ENCODE measurements at places on chromosomes 6 and 20.

GRCh38 chr20:37172836-37173235 is 6.3 kb upstream of the RPN2 start:
- no peak for DNase-seq

DNA sequence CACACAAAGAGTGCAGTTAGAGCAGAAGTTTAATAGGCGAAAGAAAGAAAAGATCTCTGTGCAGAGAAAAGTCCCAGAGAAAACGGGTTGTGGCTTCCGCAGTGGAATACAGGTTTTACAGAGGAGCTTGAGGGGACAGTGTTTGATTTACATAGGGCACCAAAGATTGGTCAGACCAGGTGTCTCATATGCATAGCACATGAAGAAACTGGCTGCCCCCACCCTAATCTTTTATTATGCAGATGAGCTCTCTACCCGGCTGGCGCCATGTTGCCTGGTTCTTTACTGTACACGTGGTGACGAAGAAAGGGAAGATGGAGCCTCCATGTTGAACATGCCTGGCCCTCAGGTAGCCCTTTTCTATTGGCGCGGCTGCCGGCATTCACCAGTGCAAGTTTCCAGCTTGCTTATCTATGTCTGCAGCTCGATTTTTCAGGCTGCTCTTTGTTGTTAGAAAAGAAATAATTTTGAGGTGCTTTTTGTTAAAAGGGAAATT is 47.4 kb downstream of the SLC35B3 start:
- DNase-seq, result no peak

DNA sequence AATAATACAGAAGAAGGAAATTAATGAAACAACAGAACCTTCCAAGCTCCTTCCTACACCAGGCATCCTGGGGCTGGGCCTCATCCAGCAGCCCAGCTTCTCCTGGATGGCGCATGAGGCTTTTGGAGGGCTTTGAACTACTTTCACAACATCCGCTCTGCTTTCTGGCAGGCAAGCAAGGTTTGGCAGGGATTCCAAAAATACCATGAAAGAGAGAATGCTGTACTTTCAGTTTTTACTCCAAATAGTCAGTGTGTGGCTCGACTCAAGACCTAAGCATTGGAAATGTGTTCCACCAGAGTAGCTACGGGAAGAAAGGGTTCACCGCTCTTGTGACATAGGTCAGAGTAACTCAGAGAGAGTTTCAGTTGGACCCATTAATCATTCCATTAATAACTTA is 125.4 kb downstream of the OPRM1 start:
- DNase-seq, result no peak

DNA sequence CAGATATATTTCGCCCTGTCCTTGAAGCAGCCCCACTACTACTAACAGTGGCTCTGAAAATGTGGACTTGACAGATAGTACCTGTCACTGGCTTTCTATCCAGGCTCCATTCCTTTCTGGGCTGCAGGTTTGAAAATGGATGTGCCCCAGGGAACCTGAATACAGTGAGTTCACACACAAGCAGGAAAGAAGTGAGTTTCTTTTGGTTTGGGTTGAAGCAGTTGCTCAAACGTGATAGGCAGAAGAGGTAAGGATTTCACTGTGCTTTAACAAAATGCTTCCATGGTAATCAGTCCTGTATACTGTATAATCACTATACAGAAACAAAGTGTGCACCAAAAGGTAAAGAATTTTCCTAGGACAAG is 382.9 kb downstream of the PRKN start:
- no peak for DNase-seq

GRCh38 chr20:61901392-61902220 is 164.1 kb downstream of the TAF4 start:
- no peak for DNase-seq

DNA sequence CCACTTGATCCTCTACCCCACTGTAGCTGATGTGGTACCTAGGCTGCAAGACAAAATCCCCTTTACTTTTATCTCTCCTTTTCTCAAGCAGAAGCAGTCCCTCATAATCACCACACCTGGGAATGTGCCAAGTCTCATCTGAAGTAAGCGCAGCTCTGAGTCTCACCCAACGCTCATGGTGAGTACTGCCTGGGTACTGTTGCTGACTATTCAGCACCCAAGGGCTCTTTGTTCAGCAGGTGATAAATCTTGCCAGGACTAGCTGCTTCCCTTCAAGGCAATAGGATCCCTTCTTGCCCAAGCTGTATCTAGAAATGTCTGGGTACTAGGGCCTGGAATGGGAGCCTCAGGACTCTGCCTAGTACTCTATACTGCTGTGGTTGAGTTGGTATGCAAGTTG is 70.9 kb downstream of the GCLC start:
- DNase-seq, result no peak

DNA sequence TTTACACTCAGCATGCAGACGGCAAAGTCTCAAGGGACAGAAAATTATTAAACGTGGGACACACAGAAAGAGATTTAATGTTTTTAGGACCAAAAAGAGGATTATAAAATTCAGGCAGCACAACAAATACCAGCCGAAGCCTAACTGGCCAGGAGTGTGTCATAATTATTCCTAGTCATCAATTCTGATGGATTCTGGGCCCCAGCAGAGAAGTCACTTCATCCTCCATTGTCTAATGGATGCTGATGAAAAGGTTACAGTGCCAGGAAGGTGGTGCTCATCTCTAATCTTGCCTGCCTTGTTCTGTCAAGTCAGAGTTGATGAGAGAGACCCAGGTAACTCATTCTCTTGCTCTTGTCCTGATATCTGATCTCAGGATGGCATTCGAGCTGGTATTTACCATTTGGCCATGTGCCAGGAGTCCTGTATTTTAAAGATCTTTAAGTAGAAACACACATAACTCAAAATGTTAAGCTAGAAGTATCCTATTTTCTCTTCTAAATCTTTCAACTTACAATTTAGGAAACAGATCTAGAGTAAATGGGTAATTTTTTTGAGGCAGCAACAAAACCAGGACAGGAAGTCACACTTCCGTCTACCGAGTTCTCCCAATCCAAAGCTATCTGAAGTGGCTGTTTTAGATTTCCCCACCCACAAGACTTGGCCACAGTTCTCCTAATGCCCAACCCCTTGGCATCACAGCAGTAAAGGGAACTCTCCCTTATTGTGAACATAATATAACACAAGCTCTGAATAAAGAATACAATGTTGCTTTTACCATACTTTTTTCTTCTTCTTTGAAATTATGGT is 50.0 kb downstream of the ADAT2 start:
- DNase-seq, result no peak

DNA sequence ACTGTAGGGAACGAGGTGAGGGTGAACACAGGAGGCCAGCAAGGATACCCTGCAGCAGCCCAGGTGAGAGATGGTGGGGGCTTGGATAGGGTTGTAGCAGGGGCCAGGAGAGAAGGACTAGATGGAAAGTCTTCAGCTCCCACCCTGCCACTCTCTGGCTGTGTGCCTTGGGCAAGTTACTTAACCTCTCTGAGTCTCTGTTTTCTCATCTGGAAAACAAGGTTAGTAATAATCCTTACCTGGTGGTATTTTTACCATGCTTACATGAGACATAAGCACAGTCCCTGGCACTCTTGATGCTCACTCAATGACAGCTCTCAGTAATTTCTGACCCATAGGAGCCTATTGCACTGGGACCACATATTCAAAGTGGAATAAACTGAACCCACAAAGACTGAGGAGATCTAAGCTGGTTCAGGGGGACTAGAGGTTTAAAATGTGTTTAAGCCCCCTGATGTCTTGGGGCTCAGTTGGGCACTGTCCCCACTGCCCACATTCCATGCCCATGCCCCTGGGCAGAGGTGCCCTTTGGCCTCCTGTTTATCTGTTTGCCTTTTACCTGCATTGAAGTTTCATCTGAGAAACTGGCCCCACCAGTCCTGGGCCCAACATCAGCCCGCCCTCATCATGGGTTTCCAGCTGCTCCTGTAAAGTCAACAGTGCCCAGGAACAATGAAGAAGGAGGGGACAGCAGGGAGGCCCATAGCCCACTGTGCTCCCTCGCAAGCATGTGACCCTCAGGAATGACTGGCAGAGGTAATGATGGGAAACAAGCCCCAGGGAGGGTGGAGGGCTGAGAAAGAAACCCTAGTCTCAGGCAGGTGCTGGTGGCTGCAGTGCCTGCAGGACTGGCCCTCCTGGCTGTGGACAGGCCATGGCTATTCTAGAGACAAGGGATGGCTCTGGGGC is 104.0 kb downstream of the VEGFA start:
- DNase-seq, result no peak

GRCh38 chr20:63320616-63321147 is 27.7 kb downstream of the COL20A1 start:
- DNase-seq, result peak; percentile 9

GRCh38 chr6:5135788-5136376 is 50.7 kb downstream of the PPP1R3G start:
- DNase-seq, result peak; percentile 41

DNA sequence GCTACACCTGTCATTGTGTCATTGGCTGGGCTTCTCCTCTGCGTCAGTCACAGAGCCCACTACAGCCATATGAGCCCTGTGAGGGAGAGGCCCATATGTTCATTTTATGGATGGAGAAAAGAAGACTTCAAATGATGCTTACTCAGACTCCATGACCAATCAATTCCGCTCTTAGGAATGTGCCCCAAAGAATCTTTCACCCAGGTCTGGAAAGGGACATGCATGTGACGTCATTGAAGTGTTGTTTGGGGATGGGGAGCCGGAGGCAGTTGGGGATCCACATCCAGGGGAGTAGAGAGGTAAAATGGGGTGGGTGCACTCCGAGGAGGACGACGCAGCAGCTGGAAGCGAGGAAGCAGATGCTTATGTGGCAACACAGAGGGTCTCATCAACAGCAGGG is 9.6 kb upstream of the C6orf132 start:
- DNase-seq, result no peak

Measured in activated CD8-positive, alpha-beta memory T cell treated with anti-CD3 and anti-CD28 coated beads, Interleukin-2, amount 50 U/mL, for 4 hours (primary cell).